Thymus (tissue), 14 donors: ENCODE measurements at places on chromosomes 13 and 19. TPM values are rescaled to one million over a fixed set of nuclear protein-coding genes. Genes with fewer than 3 reads are reported as not detected.

Gene PRDX2
- total RNA-seq: 202 TPM

Gene TMEM255B
- total RNA-seq: 0.61 TPM

Gene SIGLEC9
- total RNA-seq: 1.9 TPM

Gene BICRA
- 1.5 TPM for total RNA-seq

Gene IGFL3
- total RNA-seq: not detected

Gene ZIC2
- 0.05 TPM for total RNA-seq

Gene TSEN34
- total RNA-seq: 24.1 TPM

Gene SULT2B1
- total RNA-seq: 0.09 TPM

Gene STOML3
- 0.05 TPM for total RNA-seq

Gene FOSB
- total RNA-seq: 6.1 TPM

Gene KLF12
- total RNA-seq: 15.8 TPM

Gene IFNL1
- not detected for total RNA-seq

Gene GJB2
- 9.3 TPM for total RNA-seq

Gene SIGLEC11
- total RNA-seq: 0.14 TPM

Gene LILRB4
- 4.2 TPM for total RNA-seq

Gene MISP3
- 0.94 TPM for total RNA-seq

Gene DCLK1
- 2.5 TPM for total RNA-seq

Gene POU2F2
- total RNA-seq: 1.5 TPM

Gene DMWD
- total RNA-seq: 12.4 TPM

Gene EFNA2
- 0.09 TPM for total RNA-seq

Gene UPF1
- 25.4 TPM for total RNA-seq

Gene SLC25A41
- 0.05 TPM for total RNA-seq

Gene ZNF28
- 19.0 TPM for total RNA-seq

Gene FBXO17
- 3.8 TPM for total RNA-seq

Gene APOE
- total RNA-seq: 130 TPM

Gene TNFSF13B
- 12.2 TPM for total RNA-seq

Gene OR7C1
- total RNA-seq: not detected

Gene A1BG
- 59.3 TPM for total RNA-seq

Gene ZNF816
- total RNA-seq: 17.0 TPM

Gene UFM1
- total RNA-seq: 45.8 TPM

Gene FGF22
- total RNA-seq: not detected

Gene SIGLEC5
- total RNA-seq: 0.90 TPM

Gene HSPB6
- total RNA-seq: 0.28 TPM
